ENCODE measurements at places on chromosomes 4 and X.

GRCh38 chr4:158182736-158183135, 9.9 kb upstream of the GASK1B start:
- no peaks in the 10 kb centered on the region for H3K4me1 ChIP-seq
- no peak overlapping the region for H3K4me3 ChIP-seq
- no peak for DNase-seq
- H3K27ac ChIP-seq: no peak overlapping the region
- H3K36me3 ChIP-seq: no peaks in the 10 kb centered on the region
- H3K27me3 ChIP-seq: no peaks in the 10 kb centered on the region

GRCh38 chrX:38770152-38770551, 31.1 kb upstream of the MID1IP1 start:
- no peak for DNase-seq
- H3K27me3 ChIP-seq: no peaks in the 10 kb centered on the region
- no peaks in the 10 kb centered on the region for H3K36me3 ChIP-seq

- peak; percentile 4 for DNase-seq
- peak overlapping the region; percentile 75 for H3K4me3 ChIP-seq
- H3K27me3 ChIP-seq: no peaks in the 10 kb centered on the region
Observed at GRCh38 chr4:83454686-83455085, 937 bp downstream of the HELQ start.

GRCh38 chr4:73776321-73776729, 36.0 kb downstream of the CXCL8 start:
- no peaks in the 10 kb centered on the region for H3K4me1 ChIP-seq
- H3K4me3 ChIP-seq: no peak overlapping the region
- no peak for DNase-seq
- H3K27ac ChIP-seq: no peak overlapping the region
- H3K36me3 ChIP-seq: no peaks in the 10 kb centered on the region
- no peaks in the 10 kb centered on the region for H3K27me3 ChIP-seq

DNA sequence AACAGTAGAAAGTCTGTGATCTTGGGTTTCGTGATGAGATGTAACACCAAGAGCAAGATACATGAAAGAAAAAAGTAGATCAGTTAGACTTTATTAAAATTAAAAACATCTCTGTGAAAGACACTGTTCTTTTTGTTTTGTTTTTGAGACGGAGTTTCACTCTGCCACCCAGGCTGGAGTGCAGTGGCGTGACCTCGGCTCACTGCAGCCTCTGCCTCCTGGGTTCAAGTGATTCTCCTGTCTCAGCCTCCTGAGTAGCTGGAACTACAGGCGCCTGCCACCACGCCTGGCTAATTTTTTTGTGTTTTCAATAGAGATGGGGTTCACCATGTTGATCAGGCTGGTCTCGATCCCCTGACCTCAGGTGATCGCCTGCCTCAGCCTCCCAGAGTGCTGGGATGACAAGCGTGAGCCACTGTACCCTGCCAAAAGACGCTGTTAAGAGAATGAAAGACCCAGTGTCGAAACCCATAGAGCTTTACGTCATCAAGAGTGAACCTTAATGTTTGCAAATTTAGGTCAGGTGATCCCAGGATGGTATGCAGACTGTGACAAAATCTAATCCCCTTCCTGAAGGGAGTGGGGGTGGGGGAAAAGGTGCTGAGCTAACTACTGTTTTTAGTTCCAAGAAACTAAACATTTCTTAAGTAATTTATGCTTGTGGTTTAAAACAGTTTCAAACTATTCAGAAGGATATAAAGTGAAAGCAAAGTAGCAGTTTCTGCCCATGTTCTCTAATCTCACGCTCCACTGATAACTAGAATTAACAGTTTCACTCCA, 8.0 kb downstream of the OFD1 start:
- peaks cover 5% of the 10 kb centered on the region for H3K36me3 ChIP-seq
- no peak for DNase-seq
- H3K27me3 ChIP-seq: no peaks in the 10 kb centered on the region
- H3K4me1 ChIP-seq: no peaks in the 10 kb centered on the region

- H3K4me3 ChIP-seq: no peak overlapping the region
- H3K27ac ChIP-seq: no peak overlapping the region
- H3K36me3 ChIP-seq: no peaks in the 10 kb centered on the region
- no peaks in the 10 kb centered on the region for H3K4me1 ChIP-seq
Observed at GRCh38 chrX:48025561-48025960, 18.8 kb downstream of the SPACA5 start.

GRCh38 chr4:141329174-141329569, 108.5 kb downstream of the ZNF330 start:
- no peaks in the 10 kb centered on the region for H3K4me1 ChIP-seq
- no peak for DNase-seq
- no peaks in the 10 kb centered on the region for H3K36me3 ChIP-seq
- peaks cover 7% of the 10 kb centered on the region for H3K27me3 ChIP-seq

All from neural progenitor cell (in vitro differentiated cells).